Mesenteric fat pad (tissue), 1 donor: ENCODE measurements at places on chromosomes 7 and 10. TPM values are rescaled to one million over a fixed set of nuclear protein-coding genes. Genes with fewer than 3 reads are reported as not detected.

The BICC1 gene
- 17.0 TPM for total RNA-seq

The TMEM236 gene
- 3.0 TPM for total RNA-seq

The PTN gene
- total RNA-seq = 10.3 TPM

The GJD4 gene
- not detected for total RNA-seq

The OR2A7 gene
- total RNA-seq = 3.8 TPM

The PNLIPRP3 gene
- total RNA-seq = not detected

The PRF1 gene
- 4.0 TPM for total RNA-seq

The NXPH1 gene
- not detected for total RNA-seq

The CNPY1 gene
- not detected for total RNA-seq

The PHF14 gene
- total RNA-seq = 26.0 TPM

The UTF1 gene
- not detected for total RNA-seq

The SCIN gene
- total RNA-seq = 3.9 TPM

The TMEM176A gene
- total RNA-seq = 64.3 TPM

The LBX1 gene
- total RNA-seq = 0.10 TPM

The GPR15LG gene
- total RNA-seq = not detected

The TMEM270 gene
- total RNA-seq = not detected

The INMT gene
- 44.0 TPM for total RNA-seq

The OPALIN gene
- total RNA-seq = not detected

The SORCS3 gene
- not detected for total RNA-seq

The TRIM50 gene
- 0.71 TPM for total RNA-seq

The TAS2R60 gene
- 0.35 TPM for total RNA-seq

The SPDYE5 gene
- not detected for total RNA-seq

The IDI2 gene
- total RNA-seq = not detected

The PTPRZ1 gene
- total RNA-seq = 0.48 TPM

The OR9A2 gene
- total RNA-seq = not detected

The CPA2 gene
- total RNA-seq = 2.2 TPM

The OGDHL gene
- not detected for total RNA-seq

The TFPI2 gene
- total RNA-seq = 27.9 TPM

The ACTL6B gene
- not detected for total RNA-seq

The CTAGE8 gene
- 0.71 TPM for total RNA-seq

The TMED4 gene
- total RNA-seq = 56.3 TPM

The ZSCAN25 gene
- 10.9 TPM for total RNA-seq

The ADAM12 gene
- total RNA-seq = 77.9 TPM

The NRG3 gene
- 0.19 TPM for total RNA-seq

The PRLHR gene
- total RNA-seq = not detected

The HOXA4 gene
- 4.0 TPM for total RNA-seq

The PDIA4 gene
- total RNA-seq = 101 TPM

The ENTPD1 gene
- 25.4 TPM for total RNA-seq

The FRMPD2 gene
- not detected for total RNA-seq

The TMEM196 gene
- total RNA-seq = 2.5 TPM

The UCMA gene
- total RNA-seq = not detected

The MOSPD3 gene
- 12.9 TPM for total RNA-seq

The HMX2 gene
- total RNA-seq = not detected

The DPYSL4 gene
- total RNA-seq = 1.8 TPM

The PYROXD2 gene
- 22.4 TPM for total RNA-seq

The SPDYE18 gene
- total RNA-seq = 0.42 TPM

The PRSS37 gene
- not detected for total RNA-seq

The COL28A1 gene
- 0.22 TPM for total RNA-seq

The SLC18A3 gene
- total RNA-seq = not detected

The TWNK gene
- 7.5 TPM for total RNA-seq

The PPA1 gene
- total RNA-seq = 338 TPM

The GRID1 gene
- total RNA-seq = 2.1 TPM

The GIMAP5 gene
- total RNA-seq = 26.6 TPM

The DOCK4 gene
- 40.9 TPM for total RNA-seq

The ZNF804B gene
- not detected for total RNA-seq

The SPAM1 gene
- total RNA-seq = not detected
